ENCODE measurements at places on chromosomes 6 and 20.

- peak; percentile 29 for DNase-seq
Observed at GRCh38 chr6:154257067-154257466, 99.5 kb downstream of the IPCEF1 start.

GRCh38 chr20:58923117-58923712 lies 57.8 kb upstream of the NELFCD start:
- DNase-seq, result no peak

GRCh38 chr20:3434232-3434631 lies 26.8 kb upstream of the DNAAF9 start:
- no peak for DNase-seq

GRCh38 chr20:25692499-25692898 lies 4.2 kb downstream of the ZNF337 start:
- no peak for DNase-seq

DNA sequence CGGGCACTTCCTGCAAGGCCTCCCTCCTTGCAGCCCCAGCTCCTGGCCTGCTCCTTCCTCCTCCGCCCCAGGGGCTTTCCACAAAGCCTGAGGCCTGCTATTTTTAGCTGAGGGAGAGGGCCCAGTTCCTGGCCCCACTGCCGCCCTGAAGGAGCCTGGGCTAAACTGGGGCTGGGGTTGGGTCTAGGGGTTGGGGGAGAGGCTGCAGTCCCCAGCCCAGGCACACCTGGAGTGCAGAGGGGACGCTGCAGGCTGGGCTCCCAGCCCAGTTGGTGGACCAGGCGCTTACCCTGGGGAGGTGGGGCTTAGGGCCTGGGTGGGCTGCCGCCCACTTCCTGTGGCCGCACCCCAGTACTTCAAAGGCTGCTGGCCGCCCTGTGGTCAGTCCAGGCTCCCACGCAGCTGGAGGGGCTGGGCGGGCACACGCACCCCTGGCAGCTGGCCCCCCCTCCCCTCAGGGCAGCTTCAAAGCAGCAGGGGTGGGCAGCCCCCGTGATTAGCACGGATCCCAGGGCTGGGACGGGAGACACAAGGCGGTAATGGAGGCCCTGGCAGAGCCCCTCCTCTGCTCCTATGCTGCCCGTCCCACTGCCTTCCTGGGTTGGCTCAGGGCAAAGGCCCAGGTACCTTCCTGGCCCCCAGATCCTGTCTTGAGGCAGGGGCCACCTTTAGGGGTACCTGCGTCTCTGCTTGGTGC lies 7.1 kb upstream of the ABHD16B start:
- peak; percentile 76 for DNase-seq

- DNase-seq, result no peak
Observed at GRCh38 chr20:31695849-31696804, 26.5 kb downstream of the BCL2L1 start.

GRCh38 chr20:20796766-20797440 lies 84.5 kb upstream of the RALGAPA2 start:
- DNase-seq, result no peak

DNA sequence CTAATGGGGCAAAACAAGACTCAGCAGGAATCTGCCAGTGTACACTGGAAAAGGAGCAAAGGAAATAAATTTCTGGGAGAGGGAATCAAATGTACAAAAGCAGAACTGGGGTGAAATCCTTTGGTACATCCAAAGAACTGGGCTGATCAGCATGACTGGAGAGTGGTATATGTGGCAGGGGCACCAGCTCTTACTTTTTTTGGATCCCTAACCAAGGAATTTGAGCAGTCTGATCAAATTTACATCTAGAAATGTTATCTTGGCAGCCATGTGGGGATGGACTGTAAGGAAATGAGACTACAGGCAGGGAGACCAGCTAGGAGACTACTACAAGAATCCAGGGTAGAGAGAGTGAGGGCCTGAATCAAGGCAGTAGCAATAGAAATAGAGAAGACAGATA lies 1.2 kb upstream of the ZSCAN31 start:
- DNase-seq, result peak; percentile 50

DNA sequence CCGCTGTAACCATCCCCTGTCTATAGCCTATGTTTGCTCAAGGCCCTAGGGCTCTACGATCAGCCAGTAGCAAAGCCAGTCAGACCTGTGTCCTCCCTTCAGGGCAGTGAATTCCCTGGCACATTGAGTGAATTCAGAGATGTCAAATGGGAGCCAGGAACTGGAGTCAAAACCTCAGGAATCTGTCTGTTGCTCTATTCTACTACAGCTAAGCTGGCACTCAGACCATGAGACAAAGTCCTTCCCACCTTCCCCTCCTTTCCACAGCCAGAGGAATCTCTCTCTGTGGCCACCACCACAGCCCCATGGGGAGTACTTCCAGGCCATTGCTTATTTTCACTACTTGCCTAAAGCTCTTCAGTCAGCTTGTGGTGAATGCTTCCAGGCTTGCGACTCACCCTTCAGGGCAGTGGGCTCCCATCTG lies 82.0 kb downstream of the PKIB start:
- no peak for DNase-seq

- peak; percentile 29 for DNase-seq
Observed at GRCh38 chr6:108118810-108119768, 44.5 kb upstream of the OSTM1 start.

GRCh38 chr6:14232889-14233288 lies 115.3 kb downstream of the CD83 start:
- no peak for DNase-seq

DNA sequence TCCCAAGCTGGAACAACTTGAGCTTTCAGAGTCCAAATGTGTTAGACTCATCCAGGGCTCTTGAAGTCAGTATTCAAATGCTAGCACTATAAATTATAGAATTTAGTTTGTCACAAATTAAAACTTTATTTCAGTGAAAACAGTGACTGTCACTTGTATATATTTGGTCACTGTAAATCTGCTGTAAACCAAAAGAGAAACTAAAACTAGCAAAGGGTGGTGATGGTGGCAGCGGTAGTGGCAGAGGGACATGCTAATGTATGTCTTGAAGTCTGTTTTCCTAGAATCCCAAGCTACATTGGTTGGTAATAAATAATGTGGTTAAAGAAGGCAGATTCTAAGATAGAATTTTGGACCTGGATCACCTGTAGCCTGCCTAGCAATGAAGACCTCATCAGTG lies 140.4 kb upstream of the CENPW start:
- DNase-seq, result no peak

- DNase-seq, result peak; percentile 35
Observed at GRCh38 chr20:4973330-4974097, 27.8 kb downstream of the SLC23A2 start.

DNA sequence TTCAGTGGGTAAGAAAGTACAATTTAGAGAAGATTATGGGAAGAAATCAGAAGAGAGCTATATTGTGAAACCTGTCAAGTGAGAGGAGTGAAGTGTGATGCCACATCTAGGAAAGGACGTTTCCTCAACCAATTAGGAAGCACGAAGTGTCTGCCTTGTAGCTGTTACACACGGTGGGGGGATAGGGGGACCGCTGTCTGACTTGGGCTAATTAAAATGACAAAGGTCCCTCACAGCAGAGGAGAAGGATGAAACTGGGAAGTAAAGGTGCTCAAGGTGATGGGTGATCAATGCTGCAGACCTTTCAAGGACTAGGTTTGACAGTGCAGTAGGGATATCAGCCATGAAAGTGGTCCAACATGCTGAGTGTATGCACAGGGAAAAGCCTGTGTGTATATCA lies 181.1 kb upstream of the PRSS16 start:
- DNase-seq, result no peak

GRCh38 chr20:57621421-57622200 lies 1.4 kb upstream of the ZBP1 start:
- no peak for DNase-seq

GRCh38 chr6:155248008-155249001 lies 15.5 kb upstream of the CLDN20 start:
- peak; percentile 75 for DNase-seq

DNA sequence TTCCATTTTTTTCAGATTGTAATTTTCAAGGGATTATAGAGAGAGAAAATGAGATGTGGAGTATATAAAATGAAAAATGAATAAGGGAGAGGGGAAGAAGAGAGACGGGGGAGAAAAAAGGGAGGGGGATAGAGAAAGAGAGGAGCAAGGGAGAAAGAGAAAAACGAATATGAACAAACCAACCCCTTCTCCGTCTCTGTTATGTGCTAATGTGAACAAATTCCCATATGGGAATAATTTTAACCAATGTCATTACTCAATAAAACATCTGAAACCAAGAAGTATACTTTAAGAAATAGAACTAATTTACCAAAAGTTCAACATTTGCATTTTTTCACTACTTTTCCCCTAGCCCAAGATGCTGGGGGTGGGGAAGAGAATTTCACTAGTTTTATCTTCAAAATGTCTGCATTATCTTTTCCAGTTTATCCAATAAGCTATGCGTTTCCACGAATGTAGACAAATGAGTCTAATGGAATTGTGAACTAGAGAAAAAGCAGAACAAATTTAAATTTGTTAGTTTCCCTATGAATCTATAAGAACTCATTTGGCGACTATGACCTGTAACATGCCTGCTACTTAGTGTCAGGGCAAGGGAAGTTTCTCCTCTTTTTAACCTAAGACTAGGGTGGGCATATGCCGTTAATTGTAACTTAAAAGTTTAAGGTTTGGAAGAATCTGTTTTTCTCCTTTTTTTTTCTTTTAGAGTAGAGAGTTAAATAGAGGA lies 286.3 kb downstream of the BTBD9 start:
- DNase-seq, result no peak

DNA sequence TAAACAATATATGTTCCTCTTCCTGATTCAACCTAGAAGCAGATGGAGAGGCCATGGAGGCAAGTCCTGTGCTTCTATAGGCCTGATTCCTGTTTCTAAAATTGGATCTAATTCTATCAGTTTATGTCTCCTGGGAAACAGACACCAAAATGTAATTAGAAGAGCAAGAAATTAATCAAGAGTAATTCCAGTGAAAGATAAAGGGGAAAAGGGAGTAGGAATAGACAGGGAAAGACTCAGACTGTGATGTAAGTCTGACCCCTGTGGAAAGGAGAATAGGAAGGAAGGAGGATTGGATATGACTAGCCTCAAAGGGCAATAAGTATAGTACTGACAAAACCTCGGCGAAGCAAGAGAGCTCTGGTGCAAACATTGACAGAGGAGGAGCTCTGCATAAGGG lies 33.9 kb upstream of the FBXO30 start:
- no peak for DNase-seq

GRCh38 chr6:35056952-35057351 lies 84.2 kb downstream of the TCP11 start:
- DNase-seq, result no peak

DNA sequence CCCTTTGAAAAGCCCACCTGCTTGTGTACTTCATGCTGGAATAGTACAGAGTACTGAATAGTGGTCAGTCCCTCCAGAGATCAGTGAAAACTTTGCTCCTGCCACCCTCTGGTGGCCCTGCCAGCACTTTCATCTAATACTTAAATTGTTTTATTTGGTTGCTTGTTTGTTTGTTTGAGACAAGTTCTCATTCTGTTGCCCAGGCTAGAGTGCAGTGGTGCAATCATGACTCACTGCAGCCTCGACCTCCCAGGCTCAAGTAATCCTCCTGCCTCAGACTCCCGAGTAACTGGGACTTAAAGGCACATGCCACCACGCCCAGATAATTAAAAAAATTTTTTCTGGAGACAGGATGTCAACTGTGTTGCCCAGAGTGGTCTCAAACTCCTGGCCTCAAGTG lies 9.1 kb downstream of the FAM83D start:
- DNase-seq, result no peak

DNA sequence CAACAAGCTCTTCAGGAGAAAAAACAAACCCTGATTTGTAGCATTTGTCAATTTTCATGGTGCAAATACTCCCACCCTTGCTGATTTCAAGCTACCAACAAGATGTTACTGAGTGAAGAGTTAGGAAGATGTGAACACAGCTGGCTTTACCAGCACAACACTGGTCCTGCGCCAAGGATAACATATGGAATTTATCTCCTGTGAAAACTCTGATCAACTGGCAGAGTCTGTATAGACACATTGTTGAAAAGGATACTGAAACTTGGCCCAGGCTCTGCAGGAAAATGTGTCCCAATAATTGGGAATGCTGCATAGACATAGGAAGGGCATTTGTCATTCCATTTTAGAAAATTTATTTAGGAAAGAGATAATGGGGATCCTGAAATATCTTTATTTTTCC lies 29.0 kb downstream of the OTOR start:
- DNase-seq, result peak; percentile 88

DNA sequence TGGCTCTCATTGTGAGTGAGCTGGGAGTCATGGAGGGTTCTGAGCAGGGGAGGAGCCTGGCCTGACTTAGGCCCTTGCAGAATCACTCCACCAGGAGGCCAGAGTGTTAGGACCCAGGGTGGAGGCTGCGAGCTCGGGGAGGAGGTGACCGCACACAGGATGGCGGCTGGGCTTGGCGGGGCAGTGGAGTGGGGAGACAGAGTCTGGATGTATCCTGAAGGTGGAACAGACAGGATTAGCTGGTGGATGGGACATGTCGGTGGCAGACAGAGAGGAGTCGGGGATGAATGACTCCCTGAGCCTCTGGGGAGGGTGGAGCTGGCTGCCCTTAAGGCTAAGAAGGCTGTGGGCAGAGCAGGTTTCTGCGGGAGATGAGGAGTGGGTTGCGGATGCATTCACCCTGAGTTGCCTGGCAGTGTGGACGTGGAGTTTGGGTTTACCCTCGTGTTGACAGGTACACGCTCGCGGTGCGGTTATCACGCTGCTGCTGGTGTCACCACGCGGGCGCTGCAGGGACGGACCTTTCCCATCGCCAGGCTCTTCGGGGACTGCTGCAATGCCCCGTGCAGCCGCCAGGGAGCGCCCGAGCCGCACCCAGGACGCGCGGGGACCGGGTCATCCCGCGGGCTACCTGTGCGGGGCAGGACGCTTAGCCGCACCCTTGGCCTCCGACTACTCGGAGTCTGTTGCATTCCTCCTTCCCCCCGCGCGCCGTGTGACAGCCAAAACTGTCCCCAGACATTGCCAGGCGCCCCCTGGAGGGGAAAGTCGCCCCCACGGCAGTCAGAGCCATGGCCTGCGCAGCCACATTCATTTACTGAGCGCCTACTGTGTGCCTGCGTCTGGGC lies 43.0 kb upstream of the PTGIS start:
- peak; percentile 61 for DNase-seq

GRCh38 chr6:33720998-33721397 lies 9.5 kb upstream of the UQCC2 start:
- no peak for DNase-seq

GRCh38 chr6:39881851-39882530 lies 52.3 kb downstream of the MOCS1 start:
- DNase-seq, result peak; percentile 56

- DNase-seq, result peak; percentile 48
Observed at GRCh38 chr20:373171-373890, 7.2 kb upstream of the TRIB3 start.

- no peak for DNase-seq
Observed at GRCh38 chr20:53336892-53337291, 256.7 kb downstream of the ZNF217 start.

GRCh38 chr6:125850361-125850760 lies 59.6 kb downstream of the NCOA7 start:
- no peak for DNase-seq

Data from lung (tissue), 17 donors.